ENCODE measurements at places on chromosomes 16 and 17.

DNA sequence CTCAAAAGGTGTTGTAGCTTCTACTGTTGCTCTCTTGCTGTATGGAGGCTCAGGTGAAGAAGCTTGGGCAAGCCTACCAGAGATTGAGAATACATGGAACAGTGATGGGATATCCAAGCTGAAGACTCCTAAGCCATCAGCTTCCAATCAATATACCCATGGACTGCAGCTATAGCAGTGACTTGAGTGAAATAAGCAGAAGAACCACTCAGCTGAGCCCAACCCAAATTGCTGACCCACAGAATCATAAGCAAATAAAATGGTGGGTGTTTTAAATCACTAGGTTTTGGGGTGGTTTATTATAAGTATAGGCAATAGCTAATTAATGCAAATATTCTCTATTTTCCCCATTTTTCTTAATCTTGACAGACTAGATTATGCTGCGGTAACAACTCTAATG, 147.7 kb upstream of the SALL1 start:
- DNase-seq: no peak

DNA sequence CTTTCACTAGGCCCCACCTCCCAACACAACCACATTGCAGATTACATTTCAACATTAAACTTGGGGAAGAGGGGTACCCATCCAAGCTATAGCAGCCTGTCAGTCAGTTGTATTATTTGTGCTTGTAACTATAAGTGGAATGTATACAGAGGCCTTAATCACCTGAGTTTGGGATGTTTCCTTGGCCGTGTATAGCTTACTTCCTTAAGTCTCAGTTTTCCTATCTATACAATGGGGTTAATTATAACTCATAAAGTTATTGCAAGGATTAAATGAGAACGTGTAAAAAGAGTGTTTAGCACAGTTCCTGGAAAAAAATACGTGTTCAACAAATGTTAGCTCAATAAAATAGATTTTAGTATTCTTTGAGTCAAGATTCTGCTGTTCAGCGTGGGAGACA, 165.5 kb upstream of the FAM20A start:
- no peak for DNase-seq

GRCh38 chr16:10262377-10263132, 80.3 kb upstream of the GRIN2A start:
- DNase-seq: no peak

GRCh38 chr16:86707171-86707570, 128.8 kb downstream of the FOXL1 start:
- DNase-seq: no peak

DNA sequence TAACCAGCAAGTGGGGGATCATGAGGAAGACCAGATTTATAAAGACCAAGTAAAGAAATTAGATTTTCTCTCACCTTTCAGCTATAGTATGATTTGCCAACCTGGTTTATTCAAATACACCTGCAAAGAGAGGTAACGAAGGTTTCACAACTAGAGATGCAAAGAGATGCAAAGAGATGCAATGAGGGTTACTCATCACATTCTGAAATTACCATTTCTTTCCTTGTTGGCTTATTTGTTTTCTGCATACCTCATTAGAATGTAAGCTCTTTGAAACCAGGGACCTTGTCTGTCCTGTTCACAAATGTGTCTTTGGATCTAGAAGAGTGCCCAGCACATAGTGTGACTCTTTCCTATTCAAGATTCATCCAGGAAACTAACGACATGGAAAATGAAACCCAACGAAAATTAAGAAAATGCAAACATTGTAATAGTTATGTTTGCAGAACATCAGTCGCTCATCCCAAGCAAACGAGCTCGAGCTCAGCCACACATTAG, 9.0 kb upstream of the LONP2 start:
- DNase-seq: no peak

Measured in NCI-H2107 (cell line).